ENCODE measurements at places on chromosomes 13 and 19. TPM values are rescaled to one million over a fixed set of nuclear protein-coding genes. Genes with fewer than 3 reads are reported as not detected.

Gene SMAD9
- 2.3 TPM for polyA plus RNA-seq

Gene NTN5
- 0.11 TPM for polyA plus RNA-seq

Gene SHISA7
- polyA plus RNA-seq = 1.3 TPM

Gene PEAK3
- polyA plus RNA-seq = 0.56 TPM

Gene SYT3
- 1.8 TPM for polyA plus RNA-seq

Gene ZNF527
- polyA plus RNA-seq = 6.3 TPM

Gene CCDC97
- 17.4 TPM for polyA plus RNA-seq

Gene LILRB2
- polyA plus RNA-seq = 4.2 TPM

Measured in adrenal gland (tissue), 19 donors.